Gastroesophageal sphincter (tissue), 4 donors: ENCODE measurements at places on chromosomes 12 and 14.

DNA sequence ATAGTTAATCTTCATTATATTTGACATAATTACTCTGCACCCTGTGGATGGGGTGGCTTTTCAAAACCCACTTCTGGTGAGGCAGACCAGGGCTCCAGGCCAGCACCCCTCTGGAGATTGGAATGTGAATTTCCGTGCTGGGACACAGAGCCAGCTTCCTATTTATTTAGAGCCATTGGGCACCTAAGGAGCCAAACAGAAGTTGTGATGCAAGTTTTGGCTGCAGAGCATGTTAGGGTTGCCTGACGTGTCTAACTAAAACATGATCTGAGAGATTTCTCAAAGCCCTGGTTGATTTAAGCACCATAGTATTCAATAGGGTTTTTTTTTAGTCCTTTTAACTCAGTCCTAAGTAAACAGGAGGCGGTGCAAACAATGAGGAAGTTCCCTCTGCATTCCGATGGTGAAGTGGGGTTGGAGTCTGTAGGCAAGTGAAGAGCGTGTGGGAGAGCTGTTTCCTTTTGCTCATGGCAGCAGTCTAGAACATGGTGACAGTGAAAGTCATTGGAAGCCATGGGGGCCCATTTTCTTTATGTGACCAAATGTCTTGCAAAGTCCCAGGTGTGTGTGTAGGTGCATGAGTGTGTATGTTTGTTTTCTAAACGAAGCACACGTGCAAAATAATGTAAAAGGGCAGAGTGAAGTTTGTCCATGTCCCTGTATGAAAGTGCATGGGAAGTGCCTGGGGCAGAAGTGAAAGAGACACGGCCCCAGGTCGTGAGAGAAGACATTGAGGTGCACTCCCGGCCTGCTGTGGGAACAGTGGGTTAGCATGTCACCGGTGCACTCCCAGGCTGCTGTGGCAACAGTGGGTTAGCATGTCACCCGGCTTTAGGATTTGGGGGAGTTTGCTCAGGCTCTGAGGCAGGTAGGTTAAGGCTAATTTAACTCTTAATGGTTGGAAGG is 117.7 kb downstream of the PRKCH start:
- ATAC-seq = peak; percentile 77

DNA sequence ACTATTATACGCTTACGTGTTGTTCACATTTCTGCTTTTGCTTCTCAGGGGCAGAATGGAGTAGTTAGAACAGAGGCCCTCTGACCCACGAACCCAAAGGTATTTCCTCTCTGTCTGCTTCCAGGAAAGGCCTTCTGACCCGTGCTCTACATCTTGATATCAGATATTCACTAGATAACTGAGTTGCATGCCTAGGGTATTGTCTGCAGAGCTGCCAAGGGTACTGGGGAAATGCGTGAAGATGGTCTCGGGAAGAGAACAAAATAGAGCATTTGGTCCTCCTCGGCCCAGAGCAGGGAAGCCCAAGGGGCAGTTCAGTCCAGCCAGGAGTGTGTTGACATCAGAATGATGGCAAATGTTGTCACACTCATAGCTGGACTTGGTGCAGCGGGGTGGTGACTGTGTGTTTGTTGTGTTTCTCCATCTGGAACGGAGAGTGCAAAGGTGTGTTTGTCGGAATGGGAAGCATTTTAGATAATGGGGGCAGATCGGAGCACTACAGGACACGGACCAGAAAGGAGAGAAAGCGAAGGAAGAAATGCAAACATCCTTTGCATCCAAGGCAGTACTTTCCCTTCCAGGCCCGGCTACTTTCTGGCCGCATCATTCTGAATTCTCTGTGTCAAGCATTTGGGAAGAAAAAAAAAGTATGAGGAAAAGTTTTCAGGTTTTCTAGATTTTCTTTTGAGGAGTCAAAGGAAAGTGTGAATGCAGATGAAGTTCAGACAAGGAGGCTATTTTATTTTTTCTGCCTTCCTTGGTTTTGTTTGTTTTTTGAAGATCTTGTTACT is 8.1 kb downstream of the GLT1D1 start:
- no peak for ATAC-seq

- ATAC-seq = no peak
Measured at GRCh38 chr14:57918791-57919190, 52.9 kb upstream of the SLC35F4 start.

DNA sequence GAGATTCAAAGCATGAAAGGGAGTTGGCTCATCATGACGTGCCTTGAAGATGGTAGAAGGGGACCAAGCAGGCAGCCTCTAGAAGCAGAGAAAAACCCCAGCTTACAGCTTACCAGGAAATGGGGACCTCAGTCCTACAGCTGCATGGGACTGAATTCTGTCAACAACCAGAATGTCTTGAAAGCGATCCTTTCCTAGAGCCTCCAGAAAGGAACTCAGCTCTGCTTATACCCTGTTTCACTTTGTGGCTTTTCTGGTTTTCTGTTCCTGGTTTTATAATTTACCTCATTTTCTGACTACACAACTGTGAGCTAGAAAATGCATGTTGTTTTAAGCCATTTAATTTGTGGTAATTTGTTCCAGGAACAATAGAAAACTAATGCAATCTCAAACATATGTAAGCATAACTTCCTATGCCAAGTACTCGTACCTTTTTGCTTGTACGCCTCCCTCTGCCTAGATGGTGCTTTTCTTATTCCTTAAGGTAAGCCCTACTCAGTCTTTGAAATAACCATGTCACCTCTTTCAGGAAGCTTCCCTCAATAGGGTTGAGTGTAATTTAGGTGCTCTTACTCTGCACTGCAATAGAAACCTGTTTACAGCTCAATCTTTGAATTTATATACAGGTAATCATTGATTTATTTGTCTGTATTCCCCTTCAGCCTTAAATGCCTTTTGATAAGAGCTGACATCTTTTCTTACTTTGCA is 348.8 kb downstream of the TMEM117 start:
- ATAC-seq = no peak

DNA sequence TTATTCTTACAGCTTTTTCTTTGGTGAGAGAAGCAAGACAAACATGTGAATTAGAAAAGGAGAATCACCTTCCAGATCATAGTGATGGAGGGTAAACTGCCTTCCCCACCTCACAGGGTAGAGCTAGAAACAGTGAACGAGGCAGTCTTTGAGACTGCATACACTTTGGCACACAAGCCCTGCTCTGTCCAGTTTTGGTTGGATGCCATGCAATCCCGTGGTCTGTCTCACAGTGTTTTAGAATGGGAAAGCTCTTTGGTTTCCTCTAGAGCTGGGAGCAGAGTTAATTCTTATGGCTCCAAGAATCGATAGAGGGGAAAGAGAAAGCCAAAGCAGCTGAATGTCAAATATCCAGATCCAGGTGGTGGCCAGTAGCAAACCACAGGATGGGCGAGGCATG is 21.9 kb downstream of the TDP1 start:
- no peak for ATAC-seq

DNA sequence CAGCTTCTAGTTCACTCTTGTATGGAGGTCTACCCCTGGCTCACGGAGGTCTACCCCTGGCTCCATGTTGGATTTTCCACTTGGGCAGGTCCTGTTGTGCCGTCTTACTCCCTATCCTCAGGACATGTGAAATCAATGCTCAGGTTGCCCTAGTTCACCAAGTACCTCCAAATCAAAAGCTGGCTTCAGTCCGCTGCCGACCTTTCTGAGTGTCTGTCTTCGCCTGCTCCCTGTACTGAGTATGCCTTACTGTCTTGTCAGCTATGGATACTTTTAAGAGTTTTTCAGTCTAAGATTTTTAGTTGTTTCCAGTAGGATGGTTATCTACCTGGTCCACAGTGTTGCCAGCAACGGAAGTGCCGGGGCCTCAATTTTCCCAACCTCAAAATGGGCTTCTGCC is 40.1 kb upstream of the BCL11B start:
- ATAC-seq = no peak

DNA sequence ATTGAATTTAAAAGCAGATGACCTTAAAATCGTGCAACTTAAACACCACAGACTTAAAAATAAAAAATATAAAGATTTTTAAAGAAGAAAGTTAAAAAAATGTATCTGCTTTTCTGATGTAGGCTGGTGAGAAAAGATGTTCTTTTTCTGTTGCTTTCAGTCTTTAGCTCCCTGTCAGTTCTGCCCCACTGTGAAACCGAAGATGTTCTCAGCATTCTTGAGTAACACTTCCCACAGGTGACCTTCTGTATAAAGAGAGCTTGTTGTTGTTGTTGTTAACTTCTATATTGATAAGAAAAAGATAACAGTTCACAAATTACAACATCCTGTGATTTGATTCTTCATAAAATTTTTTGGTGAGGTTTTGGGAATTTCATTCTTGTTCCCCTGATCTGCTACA is 377.9 kb upstream of the RGS6 start:
- ATAC-seq = no peak

- no peak for ATAC-seq
Measured at GRCh38 chr12:46342562-46343033, 30.0 kb downstream of the SLC38A2 start.

DNA sequence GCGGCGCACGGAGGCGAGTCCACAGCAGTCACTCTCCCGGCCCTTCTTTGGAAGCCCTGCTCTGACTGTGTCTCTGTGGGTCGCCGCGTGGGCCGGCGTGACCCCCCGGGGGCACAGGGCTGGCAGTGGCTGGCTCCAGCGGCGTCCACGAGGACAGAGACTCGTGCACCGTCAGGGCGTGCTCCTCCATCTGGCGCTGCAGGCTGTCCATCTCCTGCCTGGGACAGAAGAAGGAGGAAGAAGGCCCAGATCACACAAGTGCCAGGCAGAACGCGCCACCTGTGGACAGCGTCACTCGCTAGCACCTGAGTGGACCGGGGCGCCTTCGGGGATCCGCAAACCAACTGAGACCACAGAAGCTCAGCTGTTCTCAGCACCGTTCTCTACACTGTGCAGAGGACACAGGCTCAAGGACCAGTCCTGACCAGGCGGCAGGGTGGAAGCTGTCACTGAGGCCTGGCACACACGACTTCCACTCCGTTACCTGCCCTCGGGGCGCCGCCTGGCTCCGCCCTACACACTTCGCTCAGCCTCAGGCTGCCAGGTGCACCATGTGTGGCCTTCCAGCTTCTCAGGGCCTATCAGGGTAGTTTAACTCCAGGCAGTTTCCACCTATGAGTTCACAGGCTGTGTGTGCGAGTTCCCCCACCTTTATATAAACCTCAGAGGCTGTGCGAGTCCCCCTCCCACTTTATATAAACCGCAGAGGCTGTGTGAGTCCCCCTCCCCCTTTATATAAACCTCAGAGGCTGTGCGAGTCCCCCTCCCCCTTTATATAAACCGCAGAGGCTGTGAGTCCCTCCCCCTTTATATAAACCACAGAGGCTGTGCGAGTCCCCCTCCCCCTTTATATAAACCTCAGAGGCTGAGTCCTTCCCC is 11.7 kb upstream of the ANKLE2 start:
- no peak for ATAC-seq
